Thoracic aorta (tissue), 2 donors: ENCODE measurements at places on chromosomes 4 and X.

GRCh38 chrX:102899940-102900916 lies 36.8 kb upstream of the RAB40AL start:
- peak; percentile 3 for DNase-seq

DNA sequence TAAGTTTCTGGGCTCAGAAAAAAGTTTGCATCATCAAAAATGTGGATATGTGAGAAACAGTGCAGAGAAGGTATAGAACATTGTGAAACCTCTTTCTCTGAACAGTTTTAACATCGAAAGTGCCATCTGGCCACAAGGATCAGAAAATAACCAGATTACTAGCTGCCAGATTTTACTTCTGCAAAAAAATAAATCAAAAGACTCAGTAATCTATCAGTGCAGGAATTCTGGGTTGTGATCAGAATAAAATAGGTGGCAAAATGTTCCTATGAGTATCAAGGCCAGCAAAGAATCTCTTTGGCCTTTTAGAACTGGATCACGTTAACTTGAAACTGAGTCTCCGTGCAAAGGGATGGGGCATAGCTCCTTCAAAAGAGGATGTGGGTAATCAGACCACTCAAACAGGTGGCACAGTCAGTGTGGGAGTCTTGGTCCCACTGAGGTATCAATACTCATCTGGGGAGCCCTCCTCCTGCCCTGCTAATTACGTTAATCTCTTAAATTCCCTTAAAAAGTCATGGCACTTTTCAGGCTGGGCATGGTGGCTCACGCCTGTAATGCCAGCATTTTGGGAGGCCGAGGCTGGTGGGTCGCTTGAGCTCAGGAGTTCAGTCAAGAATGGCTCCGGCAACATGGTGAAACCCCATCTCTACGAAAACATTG lies 26.7 kb upstream of the RBM47 start:
- no peak for DNase-seq

DNA sequence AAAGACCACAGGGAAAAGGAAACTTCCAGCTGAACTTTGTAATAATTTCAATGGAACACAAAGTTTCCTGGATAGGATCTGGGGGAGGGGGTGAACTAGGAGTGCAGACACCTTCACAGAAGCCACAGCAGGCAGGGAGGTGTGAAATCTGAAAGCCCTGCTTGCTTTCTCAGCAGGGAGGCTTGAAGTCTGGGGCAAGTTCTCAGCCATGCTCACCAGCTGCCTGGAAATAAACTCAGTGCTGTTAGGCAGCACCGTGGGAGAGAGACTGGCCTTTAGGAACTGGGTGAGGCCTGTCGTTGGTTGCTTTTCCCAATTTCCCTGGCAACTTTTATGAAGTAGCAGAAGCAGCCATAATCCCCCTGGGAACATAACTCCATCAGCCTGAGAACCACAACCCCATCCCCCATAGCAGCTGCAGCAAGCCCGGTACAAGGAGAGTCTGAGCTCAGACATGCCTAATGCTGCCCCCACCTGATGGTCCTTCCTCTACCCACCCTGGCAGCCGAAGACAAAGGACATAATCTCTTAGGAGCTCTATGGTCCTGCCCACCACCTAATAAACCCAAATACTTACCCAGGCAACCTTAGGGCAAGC lies 39.2 kb upstream of the NMU start:
- no peak for DNase-seq

DNA sequence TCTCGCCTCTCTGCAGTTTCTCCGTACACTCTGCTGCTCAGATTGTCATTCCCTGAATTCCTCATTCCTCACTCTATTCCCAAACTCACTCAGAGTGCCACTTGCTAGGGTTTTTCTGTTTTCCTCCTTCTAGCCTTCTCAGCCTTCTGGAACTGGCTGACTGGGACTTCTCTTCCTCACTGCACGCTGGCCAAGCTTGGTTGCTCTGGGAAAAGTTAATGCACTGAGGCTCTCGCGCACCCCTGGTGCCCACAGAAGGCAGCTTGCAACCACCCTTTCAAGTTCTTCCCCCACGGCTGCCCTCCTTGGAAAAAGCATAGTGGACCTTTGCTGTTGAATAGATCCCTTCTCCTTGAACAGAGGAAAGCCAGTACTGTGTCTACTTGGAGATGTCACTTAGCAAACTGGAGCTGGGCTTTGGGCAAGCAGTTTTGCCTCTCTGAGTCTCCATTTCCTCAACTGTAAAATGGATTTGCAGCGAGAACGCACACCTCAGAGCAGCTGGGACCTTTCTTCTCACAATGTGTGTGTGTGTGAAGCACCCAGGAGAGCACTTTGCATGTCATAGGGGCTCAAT lies 6.0 kb upstream of the CCKAR start:
- no peak for DNase-seq

DNA sequence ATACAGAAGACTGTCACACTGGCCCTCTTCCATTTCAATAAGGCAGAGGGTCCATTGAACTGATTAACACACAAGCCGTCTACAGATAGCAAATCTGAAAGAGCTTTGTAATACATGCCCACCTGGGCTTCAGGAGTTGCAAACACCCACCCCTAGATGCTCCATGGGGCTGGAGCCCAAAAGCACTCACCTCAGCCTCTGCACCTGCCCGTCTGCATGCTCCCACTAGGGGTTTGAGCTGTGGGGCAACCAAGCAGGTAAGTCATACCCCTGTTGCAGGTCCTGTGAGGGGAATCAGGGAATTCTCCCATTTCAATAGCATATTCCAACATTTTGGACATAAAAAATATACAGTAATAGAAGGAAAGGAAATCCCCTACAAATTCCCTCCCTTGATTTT lies 243.0 kb upstream of the KCNIP4 start:
- no peak for DNase-seq

DNA sequence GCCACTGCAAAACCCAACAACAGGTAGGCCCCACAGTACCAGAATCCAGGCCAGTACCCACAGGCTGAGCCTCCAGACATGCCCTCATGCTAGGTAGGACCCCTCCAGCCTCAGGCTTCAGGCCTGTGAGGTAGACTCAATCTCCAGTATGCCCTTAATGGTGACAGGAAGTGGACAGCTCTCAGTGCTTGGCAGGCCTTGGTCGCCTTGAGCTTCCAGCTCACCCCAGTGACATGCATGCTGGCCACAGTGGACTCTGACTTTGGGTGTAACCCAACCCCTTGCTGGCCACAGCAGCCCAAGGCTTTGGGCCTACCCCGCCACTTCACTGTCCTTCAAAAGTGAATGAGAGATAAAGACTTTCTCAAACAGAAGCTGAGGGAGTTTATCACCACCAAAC lies 324.2 kb downstream of the ANTXR2 start:
- DNase-seq = no peak
